ENCODE measurements at places on chromosomes 12 and 14. TPM values are rescaled to one million over a fixed set of nuclear protein-coding genes. Genes with fewer than 3 reads are reported as not detected.

Gene NELL2
- 31.3 TPM for total RNA-seq

DNA sequence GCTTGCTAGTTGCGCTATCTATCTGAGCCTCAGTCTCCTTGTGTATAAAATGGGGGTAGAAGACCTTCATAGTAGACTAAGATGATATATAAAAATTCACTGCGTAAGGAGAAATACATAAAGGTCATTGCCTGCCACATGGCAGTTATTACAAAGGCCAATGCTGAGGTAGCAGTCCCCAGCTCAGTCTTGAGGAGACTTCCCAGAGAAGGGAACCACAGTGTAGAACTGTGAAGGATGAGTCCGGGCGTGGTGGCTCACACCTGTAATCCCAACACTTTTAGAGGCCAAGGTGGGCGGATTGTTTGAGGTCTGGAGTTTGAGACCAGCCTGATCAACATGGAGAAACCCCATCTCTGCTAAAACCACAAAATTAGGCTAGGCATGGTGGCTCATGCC, 17.1 kb upstream of the SP7 start:
- DNase-seq, result no peak

DNA sequence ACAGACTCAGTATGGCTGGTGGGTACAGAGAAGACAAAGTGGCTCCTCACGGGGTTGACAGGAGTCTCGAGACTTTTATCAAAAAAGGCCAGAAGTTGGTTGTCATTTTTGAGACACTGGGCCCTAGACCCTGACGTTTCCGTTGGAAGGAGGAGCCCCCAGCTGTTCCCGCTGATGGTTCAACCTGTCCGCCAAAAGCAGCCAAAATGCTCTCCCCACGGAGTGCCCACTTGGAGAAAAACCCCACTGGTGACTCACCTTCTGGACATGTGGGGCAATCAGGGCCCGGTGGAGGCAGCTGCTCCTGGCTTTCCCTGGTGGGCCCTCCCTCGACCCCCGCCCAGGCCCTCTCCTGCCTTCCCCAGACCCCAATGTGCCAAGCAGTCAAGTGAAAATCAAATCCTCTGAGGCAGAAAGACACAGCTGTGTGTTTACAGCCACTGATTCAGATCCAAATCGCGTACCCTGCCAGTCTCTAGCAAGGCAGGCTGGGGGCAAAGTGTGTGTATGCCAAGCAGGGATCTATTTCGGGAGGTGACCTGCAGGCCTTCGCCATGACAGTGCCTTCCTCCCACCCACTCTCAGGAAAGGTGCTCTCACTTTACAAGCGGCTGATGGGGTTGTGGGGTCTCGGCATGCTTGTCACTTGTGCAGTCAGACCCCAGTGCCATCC, 347.4 kb downstream of the DPF3 start:
- no peak for DNase-seq

Gene OTOGL
- total RNA-seq, result 0.44 TPM

Gene GALNT8
- total RNA-seq, result 1.8 TPM
